Mesenchymal stem cell (in vitro differentiated cells and primary cell): ENCODE measurements at places on chromosomes 12 and 14.

DNA sequence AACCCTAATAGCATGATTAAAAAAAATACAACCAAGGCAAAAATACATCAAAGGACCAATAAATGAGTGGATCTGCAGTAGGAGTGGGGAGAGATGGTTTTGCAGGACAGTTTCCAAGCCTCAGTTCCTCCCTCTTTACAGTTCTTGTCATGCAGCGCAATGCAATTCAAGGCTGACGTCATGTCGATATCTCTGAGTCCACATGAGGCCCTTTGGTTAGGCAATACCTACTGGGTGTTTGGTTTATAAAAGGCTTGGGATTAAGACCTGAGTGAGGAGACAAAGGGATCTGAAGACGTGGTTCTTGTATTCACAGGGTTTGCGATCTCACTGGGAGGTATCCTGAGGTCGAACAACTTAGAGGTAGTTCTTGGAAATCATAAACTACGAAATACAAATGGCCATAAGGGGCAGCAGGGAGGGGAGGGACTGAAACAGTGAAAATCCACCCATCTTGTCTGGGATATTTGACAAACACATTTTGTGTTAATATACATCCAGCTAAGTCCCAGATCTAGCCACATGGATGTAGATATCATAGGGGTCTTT, 441.0 kb downstream of the FUT8 start:
- no peak for DNase-seq
- no peaks in the 10 kb centered on the region for H3K36me3 ChIP-seq
- peaks cover 12% of the 10 kb centered on the region for H3K27me3 ChIP-seq
- no peak overlapping the region for H3K4me3 ChIP-seq
- H3K4me1 ChIP-seq, result no peaks in the 10 kb centered on the region
- H3K27ac ChIP-seq, result no peak overlapping the region

DNA sequence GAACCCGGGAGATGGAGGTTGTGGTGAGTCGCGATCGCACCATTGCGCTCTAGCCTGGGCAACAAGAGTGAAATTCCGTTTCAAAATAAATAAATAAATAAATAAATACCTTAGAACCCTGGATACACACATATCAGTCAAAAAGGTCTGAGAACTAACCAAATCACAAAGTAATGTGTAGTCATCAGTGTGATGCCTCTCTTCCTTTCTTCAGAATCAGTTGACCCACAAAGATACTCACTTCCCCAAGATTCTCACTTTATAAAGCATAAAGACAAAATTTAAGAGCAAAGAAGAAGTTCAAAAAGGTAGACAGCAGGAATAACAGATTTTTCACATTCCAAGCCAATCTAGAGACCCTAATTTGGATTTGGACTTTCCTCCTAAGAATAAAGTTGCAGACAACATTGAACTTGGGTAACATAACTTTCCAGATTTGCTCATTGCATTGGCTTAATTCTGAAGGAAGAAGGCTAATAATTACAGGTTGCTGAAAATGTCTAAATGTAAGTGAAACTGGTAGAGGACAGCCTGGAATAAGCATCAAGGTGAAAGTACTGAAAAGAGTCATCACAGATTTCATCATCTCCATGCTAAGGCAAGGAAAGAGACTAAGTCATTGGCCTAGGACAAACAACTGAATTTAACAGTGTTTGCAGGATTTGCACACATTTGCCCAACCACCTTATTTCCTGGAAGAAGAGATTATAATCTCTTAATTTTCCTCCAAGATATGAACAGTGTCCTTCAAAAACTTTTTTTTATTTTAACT, 17.4 kb downstream of the TMED10 start:
- H3K4me1 ChIP-seq, result no peaks in the 10 kb centered on the region
- H3K27me3 ChIP-seq, result no peaks in the 10 kb centered on the region
- no peak overlapping the region for H3K4me3 ChIP-seq
- DNase-seq, result no peak

GRCh38 chr12:92654929-92655328, 47.9 kb upstream of the PLEKHG7 start:
- H3K27me3 ChIP-seq, result no peaks in the 10 kb centered on the region
- DNase-seq, result no peak
- H3K27ac ChIP-seq, result no peak overlapping the region
- no peaks in the 10 kb centered on the region for H3K36me3 ChIP-seq
- H3K4me3 ChIP-seq, result no peak overlapping the region

DNA sequence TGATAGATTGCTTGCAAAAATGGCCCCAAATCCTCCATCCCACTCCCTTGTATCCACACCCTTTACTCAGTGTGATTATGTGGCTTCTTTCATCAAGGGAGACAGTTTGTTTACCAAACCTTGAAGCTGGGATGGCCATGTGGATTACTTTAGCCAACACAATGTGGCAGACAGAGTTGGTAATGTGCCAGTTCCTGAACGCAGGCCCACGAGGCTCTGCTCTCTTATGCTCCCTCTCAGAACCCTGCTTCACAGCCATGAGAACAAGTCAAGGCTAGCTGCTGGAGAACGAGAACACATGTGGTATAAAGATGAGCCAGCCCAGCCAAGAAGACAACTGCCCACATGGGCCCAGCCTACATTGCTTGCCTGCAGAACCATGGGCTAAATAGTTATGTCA, 162.3 kb downstream of the NDUFA12 start:
- no peaks in the 10 kb centered on the region for H3K36me3 ChIP-seq
- no peak overlapping the region for H3K27ac ChIP-seq
- peaks cover 19% of the 10 kb centered on the region for H3K27me3 ChIP-seq
- no peak overlapping the region for H3K4me3 ChIP-seq
- H3K4me1 ChIP-seq, result peaks cover 2% of the 10 kb centered on the region

DNA sequence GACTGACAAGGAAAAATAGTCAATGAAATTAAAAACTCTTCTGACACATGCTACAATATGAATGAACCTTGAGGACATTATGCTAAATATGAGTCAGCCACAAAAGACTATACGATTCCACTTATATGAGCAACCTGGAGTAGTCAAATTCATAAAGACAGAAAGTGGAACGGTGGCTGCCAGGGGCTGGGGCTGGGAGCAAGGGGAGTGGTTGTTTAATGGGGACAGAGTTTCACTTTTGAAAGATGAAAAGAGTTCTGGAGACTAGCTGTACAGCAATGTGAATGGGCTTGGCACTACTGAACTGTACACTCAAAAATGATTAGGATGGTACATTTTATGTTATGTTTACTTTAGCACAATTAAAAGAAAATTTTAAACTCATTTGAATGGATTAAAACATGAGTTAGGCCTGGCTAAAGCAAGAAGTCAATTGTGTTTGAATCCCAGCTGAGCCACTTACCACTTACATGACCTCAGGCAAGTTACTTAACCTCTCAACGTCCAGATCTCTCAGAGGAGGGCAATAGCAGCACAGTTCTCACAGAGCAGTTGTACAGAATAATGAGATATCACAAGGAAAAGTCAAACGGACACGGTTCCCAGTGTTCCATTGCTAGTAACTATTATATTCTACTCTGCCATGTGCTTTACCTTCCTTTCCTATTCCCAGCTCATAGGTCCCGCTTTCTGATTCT, 102.5 kb downstream of the SPTSSA start:
- no peaks in the 10 kb centered on the region for H3K27me3 ChIP-seq
- no peaks in the 10 kb centered on the region for H3K36me3 ChIP-seq
- no peak overlapping the region for H3K4me3 ChIP-seq
- peak; percentile 40 for DNase-seq

DNA sequence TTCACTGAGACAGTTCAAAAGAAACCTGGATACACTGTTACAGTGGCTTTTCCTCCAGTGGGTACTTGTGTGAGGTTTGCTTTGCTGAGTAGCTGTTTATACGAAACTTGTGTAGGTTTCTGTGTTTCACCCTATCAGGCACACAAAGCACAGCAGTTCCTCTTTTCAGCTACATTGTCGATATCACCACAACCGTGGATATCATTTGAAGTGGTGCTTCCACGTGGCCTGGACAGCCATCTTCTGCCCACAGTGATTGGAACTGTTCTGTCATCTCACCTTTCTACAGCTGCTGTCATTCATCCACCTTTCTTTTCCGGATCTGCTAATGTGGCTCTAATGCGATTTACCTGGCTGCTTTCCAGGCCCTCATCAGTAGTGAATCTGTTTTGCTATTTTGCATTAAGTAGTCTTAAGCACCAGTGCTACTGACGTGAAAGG, 368.8 kb downstream of the SYT1 start:
- no peaks in the 10 kb centered on the region for H3K27me3 ChIP-seq
- no peaks in the 10 kb centered on the region for H3K4me1 ChIP-seq
- H3K4me3 ChIP-seq, result no peak overlapping the region
- H3K27ac ChIP-seq, result no peak overlapping the region

DNA sequence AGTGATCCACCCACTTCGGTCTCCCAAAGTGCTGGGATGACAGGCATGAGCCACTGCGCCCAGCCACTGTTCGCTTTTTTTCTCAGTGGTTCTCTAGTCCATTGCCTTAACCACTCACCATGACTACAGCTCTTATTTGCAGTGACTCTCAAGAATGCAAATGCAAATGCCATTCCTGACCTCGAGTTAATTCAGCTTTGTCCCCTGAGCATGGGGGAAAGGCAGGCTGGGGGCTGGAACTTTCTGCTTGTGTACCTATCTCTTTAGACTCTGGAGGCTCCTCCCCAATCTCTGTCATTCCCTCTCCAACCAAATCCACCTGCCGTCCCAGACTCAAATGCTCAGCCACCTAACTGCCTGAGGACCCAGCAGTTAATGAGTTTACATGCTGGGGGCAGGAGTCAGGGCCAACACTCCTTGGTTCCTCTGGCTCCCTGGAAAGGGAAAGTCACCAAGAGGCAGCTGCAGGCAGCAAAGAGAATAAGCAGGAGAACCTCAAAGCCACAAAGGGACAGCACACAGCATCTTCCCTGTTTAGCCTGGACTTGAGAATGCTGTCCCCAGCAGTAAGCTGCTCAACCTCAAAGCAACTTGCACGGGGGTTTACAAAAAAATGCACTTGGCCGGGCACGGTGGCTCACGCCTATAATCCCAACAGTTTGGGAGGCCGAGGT, 5.3 kb upstream of the HNF1A start:
- H3K27me3 ChIP-seq, result peaks cover 3% of the 10 kb centered on the region
- H3K27ac ChIP-seq, result no peak overlapping the region
- no peaks in the 10 kb centered on the region for H3K36me3 ChIP-seq
- DNase-seq, result peak; percentile 8
- no peak overlapping the region for H3K4me3 ChIP-seq
- H3K4me1 ChIP-seq, result peaks cover 7% of the 10 kb centered on the region

- H3K27ac ChIP-seq, result no peak overlapping the region
- peak; percentile 72 for DNase-seq
- no peaks in the 10 kb centered on the region for H3K36me3 ChIP-seq
- peaks cover 1% of the 10 kb centered on the region for H3K4me1 ChIP-seq
- no peak overlapping the region for H3K4me3 ChIP-seq
Observed at GRCh38 chr12:1093166-1093751, 102.2 kb downstream of the ERC1 start.

DNA sequence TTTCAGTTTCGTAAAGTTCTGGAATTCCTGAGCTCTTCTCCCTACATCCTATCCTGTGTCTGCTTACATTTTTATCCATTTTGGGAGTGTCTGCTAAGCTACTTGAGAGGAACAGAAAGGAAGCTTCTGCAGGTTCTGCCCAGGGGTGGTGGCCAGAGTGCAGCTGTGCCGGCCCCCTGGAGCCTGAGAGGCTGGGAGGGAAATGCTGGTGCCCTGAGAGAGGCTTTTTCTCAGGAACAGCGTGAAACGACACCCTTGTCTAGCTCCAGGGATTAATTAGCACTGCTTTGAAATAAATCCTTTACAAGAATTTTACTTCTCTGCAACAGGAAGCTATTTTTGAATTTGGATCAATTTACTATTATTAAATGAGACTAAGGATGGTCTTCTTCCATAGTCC, 165.4 kb downstream of the SLC15A5 start:
- H3K4me1 ChIP-seq, result no peaks in the 10 kb centered on the region
- no peak overlapping the region for H3K27ac ChIP-seq
- no peaks in the 10 kb centered on the region for H3K27me3 ChIP-seq
- no peak overlapping the region for H3K4me3 ChIP-seq
- H3K36me3 ChIP-seq, result no peaks in the 10 kb centered on the region

DNA sequence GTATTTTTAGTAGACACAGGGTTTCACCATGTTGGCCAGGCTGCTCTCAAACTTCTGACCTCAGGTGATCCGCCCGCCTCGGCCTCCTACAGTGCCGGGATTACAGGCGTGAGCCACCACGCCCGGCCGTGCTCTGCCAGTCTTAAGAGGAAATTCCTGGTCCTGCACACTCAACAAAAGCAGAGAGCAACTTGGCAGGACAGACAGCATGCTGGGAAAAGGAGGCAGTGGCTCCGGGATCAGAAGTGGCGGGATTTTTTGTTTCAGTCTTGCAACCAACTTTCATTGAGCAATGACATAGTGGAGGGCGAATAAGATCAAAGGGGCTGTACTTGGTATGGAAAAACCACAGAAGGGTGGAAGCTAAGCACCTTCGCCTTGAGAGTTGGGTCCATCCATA, 2.1 kb downstream of the CKAP4 start:
- no peaks in the 10 kb centered on the region for H3K27me3 ChIP-seq
- peaks cover 15% of the 10 kb centered on the region for H3K4me1 ChIP-seq
- DNase-seq, result peak; percentile 77
- H3K27ac ChIP-seq, result peak overlapping the region; percentile 70
- H3K4me3 ChIP-seq, result no peak overlapping the region

GRCh38 chr12:22059976-22060647, 14.1 kb downstream of the CMAS start:
- H3K27me3 ChIP-seq, result no peaks in the 10 kb centered on the region
- DNase-seq, result no peak
- H3K27ac ChIP-seq, result no peak overlapping the region
- no peak overlapping the region for H3K4me3 ChIP-seq
- no peaks in the 10 kb centered on the region for H3K4me1 ChIP-seq

GRCh38 chr12:121776190-121777098, 17.0 kb downstream of the RHOF start:
- no peak overlapping the region for H3K4me3 ChIP-seq
- DNase-seq, result peak; percentile 65
- peaks cover 39% of the 10 kb centered on the region for H3K4me1 ChIP-seq
- no peak overlapping the region for H3K27ac ChIP-seq

- no peaks in the 10 kb centered on the region for H3K36me3 ChIP-seq
- no peak for DNase-seq
- H3K4me1 ChIP-seq, result peaks cover 8% of the 10 kb centered on the region
- H3K27me3 ChIP-seq, result peaks cover 30% of the 10 kb centered on the region
- no peak overlapping the region for H3K4me3 ChIP-seq
Observed at GRCh38 chr12:113099364-113099763, 36.2 kb downstream of the RASAL1 start.

GRCh38 chr12:116397148-116397547, 119.7 kb upstream of the MED13L start:
- DNase-seq, result peak; percentile 80
- H3K4me3 ChIP-seq, result no peak overlapping the region
- H3K4me1 ChIP-seq, result no peaks in the 10 kb centered on the region
- H3K36me3 ChIP-seq, result no peaks in the 10 kb centered on the region
